COR-L47 (cell line): ENCODE measurements at places on chromosomes 3 and 15.
A peak's percentile ranks its signal among the peaks of the same experiment; 100 is the strongest.

GRCh38 chr3:20912406-20912805 lies 726.4 kb upstream of the SGO1 start:
- no peak for DNase-seq

- peak; percentile 37 for DNase-seq
Measured at GRCh38 chr3:66475386-66476020, 25.3 kb downstream of the LRIG1 start.

- DNase-seq: peak; percentile 16
Measured at GRCh38 chr15:81113204-81113657, 20.8 kb upstream of the CFAP161 start.

- no peak for DNase-seq
Measured at GRCh38 chr15:78076231-78077052, 1.1 kb downstream of the TBC1D2B start.

- DNase-seq: no peak
Measured at GRCh38 chr3:57949785-57950615, 58.2 kb upstream of the FLNB start.

- no peak for DNase-seq
Measured at GRCh38 chr3:134652409-134652831, 1.6 kb upstream of the KY start.

GRCh38 chr15:82807920-82808633 lies 1.4 kb upstream of the WHAMM start:
- DNase-seq: no peak

- DNase-seq: no peak
Measured at GRCh38 chr15:82966671-82967071, 14.2 kb upstream of the HOMER2 start.

DNA sequence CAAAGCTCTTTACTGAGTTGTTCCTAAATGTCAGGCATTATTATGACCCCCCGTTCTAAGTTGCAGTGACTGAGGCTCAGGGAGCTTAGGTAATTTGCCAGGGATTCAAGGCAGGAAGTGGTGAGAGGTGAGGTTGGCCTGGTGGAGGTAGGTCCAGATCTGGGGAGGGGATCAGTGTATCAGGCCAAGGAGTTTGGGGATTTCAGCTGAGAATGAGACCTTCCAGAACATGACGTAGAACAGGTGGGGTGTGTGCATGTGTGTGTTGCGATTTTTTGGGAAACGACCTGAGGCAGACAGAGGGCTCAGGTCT lies 41.1 kb upstream of the MRPS22 start:
- no peak for DNase-seq
